ENCODE measurements at places on chromosomes 4 and X. TPM values are rescaled to one million over a fixed set of nuclear protein-coding genes. Genes with fewer than 3 reads are reported as not detected.

DNA sequence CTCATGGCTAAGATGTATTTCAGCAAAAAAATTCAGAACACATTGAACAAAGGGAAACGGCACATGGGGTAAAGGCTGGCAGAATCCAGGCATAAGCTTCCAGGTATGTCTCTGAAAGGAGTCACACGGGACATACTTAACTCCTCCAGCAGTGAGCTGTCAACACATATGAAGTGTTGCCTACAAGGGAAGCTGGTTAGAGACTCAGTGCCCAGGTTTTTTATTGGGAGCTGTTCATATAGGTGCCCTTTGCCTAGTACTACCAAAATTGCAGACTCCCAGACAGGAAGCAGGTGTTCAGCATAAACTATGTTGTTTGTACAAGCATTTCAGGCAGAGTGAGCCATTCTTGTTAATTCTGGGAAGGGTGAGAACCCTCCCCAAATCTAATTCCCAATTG is 77.4 kb upstream of the PUDP start:
- no peak for DNase-seq

DNA sequence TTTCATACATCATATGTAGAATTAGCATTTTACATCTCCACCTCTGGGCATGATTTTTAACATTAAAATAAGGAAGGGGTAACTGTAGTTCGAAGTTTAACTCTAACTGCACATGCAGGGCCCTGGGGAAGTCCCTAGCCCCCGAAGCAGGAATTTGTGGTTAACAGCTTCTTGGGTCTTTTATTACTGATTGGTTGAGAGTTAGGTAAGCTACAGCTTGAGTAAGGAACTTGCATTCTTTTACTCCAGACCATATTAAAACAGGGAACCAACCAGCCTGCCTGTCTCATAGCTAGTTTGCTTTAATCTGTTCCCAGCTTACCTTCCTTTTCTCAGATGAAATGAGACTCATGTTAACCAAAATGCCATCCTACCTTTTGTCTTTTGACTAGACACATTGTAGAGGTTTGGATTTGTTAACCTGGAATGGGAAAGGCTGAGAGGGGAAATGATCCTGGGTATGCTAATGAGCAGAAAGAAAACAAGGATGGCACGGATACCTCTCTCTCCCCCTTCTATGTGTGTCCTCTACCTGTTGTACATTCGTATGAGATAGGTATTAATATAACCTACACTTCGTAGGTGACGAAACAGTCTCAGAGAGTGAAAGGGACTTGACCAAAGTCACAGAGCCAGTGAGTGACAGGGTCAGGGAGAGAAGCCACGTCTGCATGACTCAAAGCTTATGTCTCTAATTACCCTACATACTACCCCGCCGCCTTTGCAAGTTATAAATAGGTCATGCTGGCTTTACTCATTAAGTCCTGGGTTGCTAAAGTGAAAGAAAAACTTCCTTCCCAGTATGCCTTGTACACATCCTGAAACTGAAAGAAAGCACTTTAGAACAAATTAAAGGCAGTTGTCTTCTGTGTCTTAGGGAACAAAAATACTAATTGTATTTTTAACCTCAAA is 119.5 kb upstream of the AFF2 start:
- DNase-seq, result peak; percentile 48

- no peak for DNase-seq
These were observed 2.4 kb downstream of the NKX3-2 start for GRCh38 chr4:13541720-13542576.

DNA sequence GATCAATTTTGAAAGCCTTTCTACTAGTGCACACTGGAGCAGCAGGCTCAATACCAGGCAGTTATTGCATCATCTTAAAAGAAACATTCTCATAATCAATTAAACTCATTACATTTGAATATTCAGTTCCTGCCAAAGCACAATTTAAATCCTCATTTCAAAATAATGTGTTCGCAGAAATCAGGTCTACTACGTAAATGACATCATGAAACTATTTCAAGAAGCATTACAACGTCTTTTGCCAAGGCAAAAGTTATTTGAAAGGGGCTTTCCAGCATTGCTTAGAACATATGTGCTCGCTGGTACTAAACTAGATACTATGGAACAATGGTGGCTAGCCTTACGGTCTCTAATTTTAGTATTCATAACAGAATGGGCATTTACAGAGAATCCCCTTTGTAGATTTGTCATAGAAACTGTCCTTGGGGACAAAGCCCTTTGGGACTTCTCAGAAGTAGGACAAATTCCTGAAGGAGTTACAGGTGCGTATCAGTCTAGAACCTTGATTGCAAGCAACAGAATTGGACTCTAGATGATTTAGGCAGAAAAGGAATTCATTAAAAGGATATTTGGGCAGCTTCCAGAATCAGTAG is 27.6 kb upstream of the HUWE1 start:
- DNase-seq, result no peak

DNA sequence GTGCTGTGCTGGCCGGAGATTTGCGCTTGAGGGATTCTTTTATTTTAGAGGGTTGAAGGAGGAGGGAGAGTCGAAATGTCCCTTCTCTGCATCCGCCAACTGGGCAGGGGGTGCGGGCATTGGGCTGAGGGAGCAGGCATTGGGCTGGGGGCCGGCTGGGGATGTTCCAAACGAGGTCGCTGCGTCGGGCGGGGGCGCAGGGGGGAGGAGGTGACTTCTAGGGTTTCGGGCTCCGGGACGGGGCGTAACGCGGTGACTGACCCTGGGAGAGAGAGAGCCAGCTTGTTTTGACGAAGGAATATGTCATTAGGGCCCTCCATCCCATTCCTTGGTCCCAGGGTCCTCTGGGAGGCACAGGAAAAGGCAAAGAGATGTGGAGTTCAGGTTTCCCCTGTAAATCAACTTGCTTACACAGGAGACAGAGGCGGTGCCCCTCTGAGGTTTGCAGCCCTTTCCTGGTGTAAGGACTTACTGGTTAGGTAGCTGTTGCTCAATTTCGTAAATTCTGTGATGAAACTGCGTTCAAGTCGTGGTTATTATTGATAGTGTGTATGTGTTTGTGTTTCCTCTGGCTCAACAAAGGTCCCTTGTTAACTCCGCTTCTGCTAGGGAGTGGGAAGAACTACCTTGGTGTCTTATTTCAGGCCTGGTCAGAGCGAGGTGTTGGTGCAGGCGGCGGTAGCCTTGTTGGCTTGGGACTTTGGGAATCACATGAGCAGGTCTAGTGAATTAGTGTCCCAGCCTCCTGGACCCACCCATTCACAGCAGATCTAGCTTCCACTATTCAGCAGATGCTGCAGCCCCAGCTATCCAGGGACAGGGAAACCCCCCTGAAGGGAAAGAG is 716 bp downstream of the FHIP1A start:
- DNase-seq, result no peak

- no peak for DNase-seq
These were observed 27.2 kb upstream of the EDNRA start for GRCh38 chr4:147453561-147454141.

- peak; percentile 62 for DNase-seq
These were observed 835 bp upstream of the NFKB1 start for GRCh38 chr4:102500352-102500695.

GRCh38 chr4:141896687-141897086 is 260.3 kb downstream of the IL15 start:
- no peak for DNase-seq

DNA sequence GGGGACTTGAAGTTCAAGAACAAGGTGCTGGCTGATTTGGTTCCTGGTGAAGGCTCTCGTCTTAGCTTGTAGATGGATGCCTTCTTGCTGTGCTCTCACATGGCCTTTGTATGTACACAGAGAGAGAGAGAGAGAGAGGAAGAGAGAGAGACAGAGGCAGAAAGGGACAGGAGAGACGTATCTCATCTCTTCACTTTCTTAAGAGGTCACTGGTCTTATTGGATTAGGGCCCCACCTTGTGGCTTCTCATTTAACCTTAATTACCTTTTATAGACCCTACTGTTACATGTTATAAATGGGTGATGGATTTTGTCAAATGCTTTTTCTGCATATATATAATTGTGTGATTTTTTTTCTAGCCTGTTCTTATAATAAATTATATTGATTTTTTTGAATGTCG is 1444.2 kb downstream of the ADGRL3 start:
- DNase-seq, result no peak

GRCh38 chrX:54452920-54453319 is 12.7 kb downstream of the TSR2 start:
- no peak for DNase-seq

- DNase-seq, result no peak
These were observed 714.1 kb downstream of the FAT4 start for GRCh38 chr4:126028876-126029275.

- DNase-seq, result no peak
These were observed 73.7 kb upstream of the ACSL1 start for GRCh38 chr4:184899261-184900134.

GRIA2 gene
- not detected for polyA plus RNA-seq

SPACA5 gene
- polyA plus RNA-seq, result not detected

STK32B gene
- polyA plus RNA-seq, result not detected
